NB4 (cell line): ENCODE measurements at places on chromosomes 11 and 22.

DNA sequence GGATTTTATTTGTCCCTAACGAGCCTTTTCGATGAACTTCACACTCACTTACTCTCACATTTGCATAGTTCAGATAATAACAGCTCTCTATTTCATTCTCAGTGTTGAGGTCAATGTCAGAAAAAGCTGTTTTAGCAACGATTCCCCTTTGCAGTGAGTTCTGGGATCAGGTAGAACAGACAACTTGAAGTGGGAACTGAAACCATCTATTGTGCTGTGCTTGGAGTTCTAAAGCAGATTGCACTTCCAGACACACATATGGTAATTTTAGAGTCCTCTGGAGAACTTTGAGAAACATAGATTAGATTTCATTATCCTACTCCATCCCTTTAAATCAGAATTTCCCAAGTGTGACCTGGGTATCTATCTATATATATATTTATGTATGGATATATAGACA, 124.6 kb upstream of the BLID start:
- no peak for DNase-seq

DNA sequence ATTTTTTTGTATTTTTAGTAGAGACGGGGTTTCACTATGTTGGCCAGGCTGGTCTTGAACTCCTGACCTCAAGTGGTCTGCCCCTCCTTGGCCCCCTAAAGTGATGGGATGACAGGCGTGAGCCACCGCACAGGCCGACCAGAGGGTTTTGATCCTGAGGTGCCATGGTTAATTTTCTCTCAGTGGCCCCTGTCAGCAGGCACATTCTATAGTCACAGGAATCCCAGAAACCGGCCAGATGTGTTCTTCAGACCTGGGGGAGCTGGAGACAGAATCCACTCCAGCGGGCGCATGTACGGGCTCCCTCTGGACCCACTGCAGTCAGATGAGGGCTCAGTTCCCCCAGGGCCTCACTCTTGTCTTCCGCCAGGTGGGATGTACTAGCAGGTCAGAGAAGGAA, 17.0 kb downstream of the IGLL1 start:
- DNase-seq, result no peak

GRCh38 chr11:44765026-44765595, 38.3 kb downstream of the TSPAN18 start:
- no peak for DNase-seq

GRCh38 chr11:210122-210802, 2.8 kb downstream of the RIC8A start:
- no peak for DNase-seq

GRCh38 chr11:43285826-43286225, 26.0 kb upstream of the API5 start:
- no peak for DNase-seq

DNA sequence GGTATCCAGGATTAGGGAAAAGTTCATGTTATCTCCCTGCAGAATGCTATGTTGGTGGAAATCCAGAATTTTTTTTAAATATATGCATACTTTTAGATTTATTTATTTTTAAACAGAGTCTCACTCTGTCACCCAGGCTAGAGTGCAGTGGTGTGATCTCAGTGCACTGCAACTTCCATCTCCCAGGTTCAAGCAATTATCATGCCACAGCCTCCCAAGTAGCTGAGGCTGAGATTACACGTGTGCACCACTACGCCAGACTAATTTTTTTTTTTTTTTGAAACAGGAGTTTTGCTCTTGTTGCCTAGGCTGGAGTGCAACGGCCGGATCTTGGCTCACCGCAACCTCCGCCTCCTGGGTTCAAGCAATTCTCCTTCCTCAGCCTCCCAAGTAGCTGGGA, 2.6 kb downstream of the PACSIN2 start:
- DNase-seq, result no peak

GRCh38 chr22:41240377-41241132, at the start of gene CHADL:
CHADL (minus strand) TSS chr22:41240931; CDS start chr22:41240881, 50 bp downstream.
- no peak for DNase-seq

- no peak for DNase-seq
These were observed 111.4 kb downstream of the ATG16L2 start for GRCh38 chr11:72925656-72926055.

GRCh38 chr11:2778630-2779498, 79.1 kb upstream of the KCNQ1OT1 start:
- peak; percentile 81 for DNase-seq

GRCh38 chr11:73481626-73482025, 105.4 kb downstream of the RELT start:
- DNase-seq, result no peak

DNA sequence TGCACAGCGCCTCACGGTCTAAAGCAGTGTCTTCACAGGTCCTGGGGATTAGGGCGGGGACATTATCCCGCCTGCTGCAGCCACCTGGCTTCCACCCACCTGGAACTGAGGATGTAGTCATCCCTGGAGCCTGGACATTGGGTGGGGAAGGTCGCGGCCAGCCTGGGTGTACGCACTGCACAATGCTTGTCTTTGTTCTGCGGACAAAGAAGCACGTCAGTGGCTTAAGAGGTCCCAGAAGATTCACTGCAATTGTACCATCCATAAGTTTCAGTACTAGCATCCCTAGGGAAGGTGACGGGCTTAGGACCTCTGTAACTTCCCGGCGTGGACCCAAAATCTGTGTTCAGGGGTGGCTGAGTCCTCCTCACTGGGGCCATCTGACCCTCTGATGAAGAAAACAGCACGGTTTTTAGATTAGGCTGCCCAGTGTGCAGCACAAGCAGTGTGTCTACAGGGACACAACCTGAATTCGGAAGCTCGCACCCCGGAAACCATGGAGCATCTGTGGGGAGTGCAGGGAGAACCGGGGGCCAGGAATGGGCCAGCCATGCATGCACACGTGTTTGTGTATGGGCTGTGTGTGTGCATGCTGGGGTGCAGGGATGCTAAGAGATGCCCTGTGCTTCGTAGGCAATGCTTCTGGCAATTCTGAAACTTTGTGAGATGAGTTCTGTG, 342.6 kb upstream of the B3GAT1 start:
- DNase-seq, result no peak

- DNase-seq, result peak; percentile 97
These were observed 10.5 kb downstream of the MCAM start for GRCh38 chr11:119306373-119306890.

DNA sequence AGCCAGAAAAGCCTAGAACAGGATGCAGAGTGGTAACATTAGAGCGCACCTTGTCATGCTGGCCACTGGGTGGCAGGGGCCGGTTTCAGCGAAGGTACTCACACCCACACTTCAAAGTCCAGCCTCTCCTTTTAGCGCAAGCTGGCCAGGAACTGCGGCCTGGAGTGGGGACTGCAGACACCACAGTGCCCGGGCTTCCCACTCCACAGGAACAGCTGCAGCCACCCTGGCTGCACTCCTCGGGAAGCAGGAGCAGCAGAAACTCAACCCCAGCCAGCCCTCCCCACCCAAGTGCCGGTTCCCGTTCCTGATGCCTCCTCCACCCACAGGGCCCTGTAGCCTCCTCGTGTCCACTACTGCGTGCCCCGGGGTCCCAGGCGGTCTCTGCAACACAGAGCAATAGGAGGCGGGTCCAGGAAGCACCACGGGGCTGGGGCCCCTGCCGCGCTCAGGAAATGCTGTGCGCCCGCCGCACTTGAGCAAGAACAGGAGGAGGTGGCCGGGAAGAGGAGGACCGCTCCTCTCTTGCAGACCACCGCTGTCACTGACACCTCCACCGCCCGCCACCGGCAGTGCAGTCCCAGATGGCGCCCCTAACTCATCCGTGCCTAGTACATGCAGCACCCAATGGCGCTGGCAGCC, 2.2 kb downstream of the RFPL2 start:
- peak; percentile 66 for DNase-seq

GRCh38 chr22:23555118-23555517, 25.0 kb downstream of the IGLL1 start:
- DNase-seq, result no peak

- DNase-seq, result no peak
These were observed at the start of gene RHOD for GRCh38 chr11:67056267-67057204. RHOD (plus strand) TSS chr11:67056847; CDS start chr11:67056903, 56 bp downstream.
